ENCODE measurements at places on chromosomes 16 and 17.
A peak's percentile ranks its signal among the peaks of the same experiment; 100 is the strongest.

DNA sequence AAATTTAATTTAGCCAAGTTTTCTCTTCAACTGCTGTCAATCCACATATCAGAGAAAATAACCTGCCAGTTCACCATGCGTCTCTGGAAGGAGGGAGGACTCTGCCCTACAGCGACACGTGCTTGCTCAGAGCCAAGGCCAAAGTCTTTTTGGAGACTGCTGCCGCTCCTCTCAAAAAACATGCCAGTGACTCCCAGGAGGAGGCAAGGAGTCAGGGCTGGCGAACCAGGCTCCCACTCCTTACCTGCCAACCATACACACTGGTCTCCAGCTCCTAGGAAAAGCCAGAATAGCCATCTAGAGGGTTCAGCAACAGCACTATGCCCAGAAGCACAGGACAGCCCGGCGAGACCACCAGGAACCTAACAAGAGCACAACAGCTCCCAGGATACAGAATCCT, 73.0 kb downstream of the ANKRD11 start:
- no peak for DNase-seq

- DNase-seq = peak; percentile 87
Measured at GRCh38 chr16:2752850-2753732, 653 bp downstream of the SRRM2 start.

DNA sequence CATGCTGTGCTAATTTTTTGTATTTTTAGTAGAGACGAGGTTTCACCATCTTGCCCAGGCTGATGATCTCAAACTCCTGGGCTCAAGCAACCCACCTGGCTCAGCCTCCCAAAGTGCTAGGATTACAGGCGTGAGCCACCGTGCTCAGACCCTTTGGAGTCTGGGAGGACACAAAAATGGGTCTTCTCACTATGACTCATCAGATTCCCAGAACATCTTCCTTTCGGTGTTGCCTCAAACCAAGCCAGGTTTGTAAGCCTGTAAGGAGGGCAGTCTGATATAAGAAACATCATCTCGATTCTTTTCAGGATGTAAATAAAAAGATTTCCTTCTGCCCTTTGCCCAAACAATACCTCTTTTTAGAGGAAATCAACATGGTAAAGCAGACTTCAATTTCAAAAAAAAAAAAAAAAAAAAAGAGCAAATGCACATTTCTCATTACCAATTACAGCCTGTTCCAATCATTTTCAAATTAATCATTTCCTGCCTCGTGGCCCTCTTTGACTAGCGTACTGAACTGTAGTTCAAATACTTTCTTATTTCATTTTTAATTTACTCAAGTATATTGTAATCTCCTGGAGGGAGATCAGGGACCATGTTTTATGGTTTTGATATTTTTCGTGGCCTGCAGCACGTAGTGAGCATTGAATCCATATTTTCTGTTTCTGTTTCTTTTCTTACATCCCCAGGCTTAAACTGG, 409.6 kb downstream of the GRIN2A start:
- DNase-seq = no peak

- no peak for DNase-seq
Measured at GRCh38 chr16:1818873-1819525, 7.6 kb downstream of the HAGH start.

- DNase-seq = peak; percentile 84
Measured at GRCh38 chr16:80931801-80932707, 74.6 kb downstream of the CMC2 start.

GRCh38 chr16:67108931-67109406, 772 bp upstream of the PHAF1 start:
- DNase-seq = no peak

- no peak for DNase-seq
Measured at GRCh38 chr17:73022694-73023093, 69.8 kb downstream of the SLC39A11 start.

- no peak for DNase-seq
Measured at GRCh38 chr16:15798671-15799070, 58.2 kb downstream of the MYH11 start.

DNA sequence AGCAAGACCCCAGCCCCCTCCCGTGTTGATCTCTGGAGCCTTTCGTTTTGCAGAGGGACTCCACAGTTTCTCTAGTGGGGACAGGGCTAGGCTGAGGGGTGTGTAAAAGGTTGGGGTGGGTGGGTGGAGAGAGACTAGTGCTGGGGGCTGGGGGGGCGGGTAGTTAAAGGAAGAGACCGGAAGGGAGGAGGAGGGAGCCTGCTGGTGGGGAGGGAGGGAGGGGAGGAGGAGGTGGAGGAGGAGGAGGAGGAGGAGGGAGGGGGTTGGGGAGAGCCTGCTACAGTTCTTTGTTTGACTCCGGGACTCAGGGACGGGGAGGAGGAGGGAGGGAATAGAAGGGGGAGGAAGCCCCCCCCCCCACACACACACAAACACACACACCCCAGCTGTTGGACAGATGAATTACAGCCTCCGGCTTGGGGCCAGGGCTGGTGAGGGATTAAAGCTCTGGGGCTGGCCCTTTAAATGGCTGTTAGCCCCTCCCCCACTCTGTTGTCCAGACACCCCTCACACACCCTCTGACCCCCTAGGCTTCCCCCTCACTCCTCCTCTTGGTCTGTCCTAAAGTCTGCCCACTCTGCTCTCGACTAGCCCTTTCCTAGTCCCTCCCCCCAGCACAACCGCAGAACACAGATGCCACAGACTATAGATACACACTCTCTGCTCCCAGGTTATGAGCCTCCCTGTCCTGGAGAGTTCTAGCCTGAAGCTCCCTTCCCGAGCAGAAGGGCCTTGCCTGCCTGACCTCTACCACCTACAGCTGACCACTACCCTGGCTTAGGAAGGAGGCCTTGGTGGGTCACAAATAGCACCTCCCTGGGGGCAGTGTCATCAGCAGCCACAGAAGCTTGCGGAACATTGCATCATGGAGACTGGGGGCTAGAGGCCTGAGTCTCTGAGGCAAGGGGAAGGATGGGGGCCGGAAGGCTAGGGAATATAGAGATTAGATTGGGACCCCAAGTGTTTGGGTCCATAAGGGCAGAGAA, 4.4 kb downstream of the KDM6B start:
- peak; percentile 57 for DNase-seq

DNA sequence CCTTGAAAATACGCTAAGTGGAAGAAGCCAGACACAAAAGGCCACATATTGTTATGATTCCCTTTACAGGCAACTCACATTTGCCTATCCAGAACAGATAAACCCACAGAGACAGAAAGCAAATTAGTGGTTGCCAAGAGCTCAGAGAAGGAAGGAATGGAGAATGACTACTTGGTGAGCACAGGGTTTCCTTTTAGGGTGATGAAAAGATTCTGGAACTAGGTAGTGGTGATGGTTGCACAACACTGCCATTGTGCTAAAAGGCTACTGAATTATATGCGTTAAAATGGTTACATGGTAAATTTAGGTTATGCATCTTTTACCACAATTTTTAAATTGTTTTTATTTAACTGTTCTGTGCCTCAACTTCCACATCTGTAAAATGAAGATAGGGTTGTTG, 4.4 kb downstream of the COPRS start:
- no peak for DNase-seq

- peak; percentile 72 for DNase-seq
Measured at GRCh38 chr17:78883089-78883532, 19.9 kb downstream of the CEP295NL start.

GRCh38 chr16:67283826-67284555, 4.7 kb downstream of the PLEKHG4 start:
- DNase-seq = no peak

DNA sequence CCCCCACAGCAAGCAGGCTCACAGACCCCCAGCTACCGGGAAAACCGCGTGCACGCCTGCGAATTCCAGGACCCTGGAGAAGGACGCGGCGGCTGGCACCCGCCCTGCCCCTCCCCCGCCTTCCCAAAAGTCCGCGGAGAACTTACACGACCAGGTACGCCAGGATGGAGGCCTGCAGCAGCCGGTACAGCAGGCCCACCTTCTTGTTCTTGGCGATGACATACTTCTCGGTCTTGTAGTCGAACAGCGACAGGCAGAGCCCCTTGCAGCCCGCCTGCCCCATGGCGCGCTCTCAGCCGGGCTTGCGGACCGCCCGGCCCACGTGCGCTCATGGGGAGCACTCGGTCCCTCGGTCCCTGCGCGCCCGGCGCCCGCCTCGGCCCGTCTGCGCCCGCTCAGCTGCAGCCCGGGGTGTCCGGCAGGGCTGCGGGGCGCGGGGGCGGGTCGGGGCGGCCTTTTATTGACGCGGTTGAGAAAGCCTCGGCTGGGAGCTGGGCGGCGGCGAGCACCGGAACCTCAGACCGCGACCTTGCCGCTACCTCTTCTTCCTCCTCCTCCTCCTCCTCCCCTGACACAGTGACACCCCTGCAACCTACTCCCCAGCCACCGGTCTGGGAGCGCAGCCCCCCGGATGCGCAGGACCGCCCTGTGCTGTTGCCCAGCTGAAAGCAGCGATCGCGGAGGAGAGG, at the start of gene P2RX5:
TSS of gene P2RX5 (minus strand) at position 433 of the 689 bp plus-strand sequence. CDS start at position 283, 150 bp downstream.
- DNase-seq = peak; percentile 21

- DNase-seq = no peak
Measured at GRCh38 chr16:65148804-65149203, 26.9 kb upstream of the CDH11 start.

Measured in muscle of arm (tissue), 14 donors.